Ascending aorta (tissue), 2 donors: ENCODE measurements at places on chromosomes 1 and 21. TPM values are rescaled to one million over a fixed set of nuclear protein-coding genes. Genes with fewer than 3 reads are reported as not detected.

DNA sequence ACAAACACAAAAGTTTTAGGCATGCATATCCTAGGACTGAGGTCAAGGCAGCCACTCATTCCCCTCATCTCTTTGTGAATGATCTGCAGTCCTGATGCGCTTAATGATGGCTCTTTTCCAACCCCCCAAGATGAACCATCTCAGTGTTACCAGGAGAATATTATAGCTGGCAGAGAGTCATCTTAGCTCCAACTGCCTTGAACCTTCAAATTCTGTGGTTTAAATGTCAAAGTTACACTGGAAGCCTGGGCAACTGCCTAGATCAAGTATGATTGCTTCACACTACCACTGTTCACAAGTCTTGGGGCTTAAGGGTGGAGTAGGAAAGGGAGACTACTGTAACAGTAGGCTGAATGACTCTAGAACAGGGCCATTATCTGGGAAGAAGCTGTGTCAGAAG is 8.0 kb upstream of the MYBPHL start:
- DNase-seq: no peak

- no peak for DNase-seq
Observed at GRCh38 chr1:230857822-230858221, 10.5 kb downstream of the C1orf198 start.

Gene TAS1R1
- total RNA-seq: not detected

Gene PEAR1
- total RNA-seq: 39.8 TPM

DNA sequence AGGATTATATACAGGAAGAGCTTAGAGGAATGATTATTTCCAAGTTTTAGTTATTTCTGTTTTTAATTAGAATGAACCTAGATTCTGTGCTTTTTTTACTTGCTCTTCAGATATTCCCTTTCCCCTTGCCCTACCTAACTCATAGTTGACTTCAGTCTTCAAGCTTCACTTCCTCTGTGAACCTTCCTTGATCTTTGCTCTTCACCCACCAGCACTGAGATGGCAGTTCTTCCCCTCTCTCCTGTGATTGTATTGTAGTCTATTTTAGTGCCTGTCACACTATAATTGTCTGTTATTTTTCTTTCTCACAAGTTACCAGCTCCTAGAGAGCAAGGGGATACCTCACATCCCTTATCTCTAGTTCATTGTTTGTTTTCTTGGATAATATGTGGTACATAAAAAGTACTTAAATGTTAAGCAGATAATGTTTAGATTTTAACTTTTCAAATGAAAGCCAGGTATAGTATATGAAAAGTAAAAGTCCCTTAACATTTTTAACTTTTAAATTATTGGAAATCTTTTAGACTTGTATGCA is 33.2 kb downstream of the KCTD3 start:
- no peak for DNase-seq

Gene ADORA3
- total RNA-seq: 3.6 TPM
